Cortex of kidney (tissue), 1 donor: ENCODE measurements at places on chromosomes 1 and 21.

DNA sequence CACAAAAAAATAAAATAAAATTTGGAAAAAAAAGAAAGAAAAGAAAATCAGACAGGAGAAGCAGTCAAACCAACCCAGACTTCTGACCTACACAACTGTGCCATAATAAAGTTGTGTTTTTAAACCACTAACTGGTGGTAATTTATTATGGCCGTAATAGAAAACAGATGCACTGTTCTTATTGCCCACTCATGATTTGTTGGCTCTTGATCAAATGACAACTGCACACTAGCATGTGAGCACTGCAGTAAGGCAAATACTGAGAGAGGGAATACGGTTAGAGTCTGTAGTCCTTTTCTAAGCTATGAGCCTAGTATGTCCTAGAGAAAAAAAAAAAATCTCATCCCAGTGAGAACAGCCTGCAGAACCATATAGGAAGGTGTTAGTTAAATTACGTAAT is 61.2 kb upstream of the TNR start:
- DNase-seq = no peak

GRCh38 chr1:192524223-192524622 is 51.4 kb upstream of the RGS1 start:
- DNase-seq = no peak

DNA sequence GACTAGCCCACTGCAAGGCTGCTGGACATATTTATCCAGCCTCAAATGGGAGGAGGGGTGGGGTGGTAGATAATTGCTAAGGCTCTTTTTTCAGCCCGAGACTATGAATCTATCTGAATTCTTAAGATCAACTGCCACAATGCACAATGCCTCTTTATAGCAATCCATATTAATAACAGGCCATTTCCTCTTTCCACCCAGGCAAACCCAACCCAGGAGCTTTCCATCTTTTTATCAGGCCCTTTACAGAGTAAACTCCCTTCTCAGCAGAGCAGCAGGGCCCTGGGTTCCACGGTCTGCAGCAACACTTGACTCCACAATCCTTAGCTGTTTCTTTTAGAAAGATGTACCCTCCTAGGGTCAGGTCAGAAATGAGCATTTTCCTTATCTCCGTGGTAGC is 806 bp downstream of the DDOST start:
- DNase-seq = no peak

DNA sequence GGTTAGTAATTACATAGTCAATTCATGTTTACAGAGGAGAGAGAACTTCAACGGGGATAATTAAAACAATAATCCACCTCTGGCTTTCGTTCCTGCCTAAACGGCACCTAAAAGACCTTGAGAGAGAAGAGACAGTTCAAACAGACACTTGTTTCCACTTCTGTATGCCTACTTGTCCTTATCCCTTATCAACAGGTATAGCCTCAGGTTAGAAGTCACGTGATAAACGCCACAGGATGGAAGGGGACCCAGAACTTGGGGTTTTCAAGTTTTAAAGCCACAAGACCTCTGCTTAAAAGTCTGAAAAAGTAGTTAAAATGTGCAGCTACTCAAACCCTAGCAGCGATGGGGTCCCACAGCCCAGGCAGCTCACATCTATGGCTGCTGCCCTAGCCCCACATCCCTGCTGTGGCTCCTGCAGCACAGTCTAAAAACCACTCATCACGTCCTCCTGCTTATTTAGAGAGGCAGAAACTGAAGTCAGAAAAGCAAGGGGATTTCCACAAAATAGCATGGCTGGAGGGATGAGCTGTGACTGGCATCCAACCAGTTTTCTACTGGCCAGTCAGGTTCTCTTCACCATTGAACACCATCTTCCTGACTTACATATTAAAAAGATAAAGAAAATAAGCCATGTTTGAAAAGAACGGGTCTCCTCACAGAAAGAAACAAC is 51.2 kb upstream of the SEC16B start:
- no peak for DNase-seq

- no peak for DNase-seq
These were observed 82.1 kb downstream of the VPS26C start for GRCh38 chr21:37184784-37185593.

- no peak for DNase-seq
These were observed 1.9 kb downstream of the BTBD19 start for GRCh38 chr1:44810101-44810761.

- no peak for DNase-seq
These were observed 9.8 kb upstream of the TCEA3 start for GRCh38 chr1:23434260-23434775.

- no peak for DNase-seq
These were observed 70.1 kb upstream of the GORAB start for GRCh38 chr1:170461762-170462384.

- no peak for DNase-seq
These were observed 81.4 kb downstream of the SLC44A5 start for GRCh38 chr1:75529488-75529887.

DNA sequence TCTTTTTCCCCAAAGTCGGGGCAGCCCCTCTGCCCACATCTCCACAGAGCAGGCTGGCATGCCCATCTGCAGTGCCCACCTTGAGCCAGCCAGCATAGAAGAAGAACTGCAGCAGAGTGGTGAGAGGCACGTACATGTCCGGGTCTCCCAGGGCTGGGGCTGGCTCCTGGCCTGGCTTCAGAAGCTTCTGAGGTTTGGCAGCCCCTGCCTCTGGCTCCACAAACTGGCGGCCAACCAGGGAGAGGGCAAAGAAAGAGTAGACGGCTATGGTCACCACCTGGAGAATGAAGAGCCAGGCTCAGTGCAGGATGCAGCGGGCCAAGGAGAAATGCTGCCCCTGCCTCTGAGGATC is 3.0 kb downstream of the BEST4 start:
- no peak for DNase-seq

GRCh38 chr1:212309967-212310366 is 24.8 kb downstream of the PPP2R5A start:
- no peak for DNase-seq

DNA sequence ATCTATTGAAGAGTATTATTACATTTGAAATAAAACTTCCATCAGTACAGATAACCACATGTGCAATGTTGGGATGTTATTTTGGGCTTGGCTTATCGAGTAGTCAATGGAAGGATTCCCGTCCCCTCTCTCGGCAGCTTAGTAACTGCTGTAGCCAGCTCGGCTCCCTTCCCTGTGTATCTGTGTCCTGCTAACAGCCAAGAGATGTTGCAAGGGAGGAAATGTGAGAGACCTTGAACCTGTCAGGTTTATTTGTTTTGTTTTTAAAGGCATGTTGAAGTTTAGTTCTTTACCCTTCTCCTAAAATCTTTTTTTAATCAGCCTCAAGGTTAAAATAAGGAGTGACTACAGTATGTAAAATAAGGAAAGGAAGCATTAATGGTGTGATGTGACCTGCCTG is 13.6 kb upstream of the TARS2 start:
- DNase-seq = no peak

- no peak for DNase-seq
These were observed 17.1 kb upstream of the PINK1 start for GRCh38 chr1:20615946-20616846.

GRCh38 chr1:164308101-164308500 is 250.9 kb upstream of the PBX1 start:
- DNase-seq = no peak

DNA sequence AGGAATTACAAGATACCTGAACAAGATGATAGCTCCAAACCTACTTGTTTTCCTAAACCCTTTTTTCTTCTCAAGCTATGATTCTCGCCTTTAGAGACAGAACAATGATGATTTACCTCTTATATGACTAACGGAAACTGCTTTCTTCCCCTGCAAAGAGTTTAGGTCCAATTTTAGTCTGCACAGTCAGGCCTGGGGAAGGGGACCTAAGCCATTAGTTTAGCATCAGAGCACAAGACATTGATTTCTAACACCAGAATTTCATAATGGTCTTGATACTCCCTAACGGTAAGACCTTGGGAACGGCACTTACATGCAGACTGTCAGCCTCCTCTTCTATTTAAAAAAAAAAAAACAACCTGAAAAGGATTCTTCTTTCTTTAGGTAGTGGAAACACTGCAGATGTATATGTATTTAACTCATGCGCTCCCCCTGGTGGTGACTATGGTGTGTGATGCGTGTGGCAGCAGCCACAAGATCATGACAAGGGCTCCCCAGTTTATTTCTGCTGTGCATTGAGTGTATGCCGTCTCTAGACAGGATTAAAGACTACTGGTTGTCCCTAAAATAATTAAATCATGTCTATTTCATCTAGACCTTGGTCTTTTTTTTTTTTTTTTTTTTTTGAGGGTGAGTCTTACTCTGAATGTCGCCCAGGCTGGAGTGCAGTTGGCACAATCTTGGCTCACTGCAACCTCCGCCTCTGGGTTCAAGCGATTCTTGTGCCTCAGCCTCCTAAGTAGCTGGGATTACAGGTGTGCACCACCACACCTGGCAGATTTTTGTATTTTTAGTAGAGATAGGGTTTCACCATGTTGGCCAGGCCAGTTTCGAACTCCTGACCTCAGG is 37.3 kb upstream of the TMEM222 start:
- no peak for DNase-seq

DNA sequence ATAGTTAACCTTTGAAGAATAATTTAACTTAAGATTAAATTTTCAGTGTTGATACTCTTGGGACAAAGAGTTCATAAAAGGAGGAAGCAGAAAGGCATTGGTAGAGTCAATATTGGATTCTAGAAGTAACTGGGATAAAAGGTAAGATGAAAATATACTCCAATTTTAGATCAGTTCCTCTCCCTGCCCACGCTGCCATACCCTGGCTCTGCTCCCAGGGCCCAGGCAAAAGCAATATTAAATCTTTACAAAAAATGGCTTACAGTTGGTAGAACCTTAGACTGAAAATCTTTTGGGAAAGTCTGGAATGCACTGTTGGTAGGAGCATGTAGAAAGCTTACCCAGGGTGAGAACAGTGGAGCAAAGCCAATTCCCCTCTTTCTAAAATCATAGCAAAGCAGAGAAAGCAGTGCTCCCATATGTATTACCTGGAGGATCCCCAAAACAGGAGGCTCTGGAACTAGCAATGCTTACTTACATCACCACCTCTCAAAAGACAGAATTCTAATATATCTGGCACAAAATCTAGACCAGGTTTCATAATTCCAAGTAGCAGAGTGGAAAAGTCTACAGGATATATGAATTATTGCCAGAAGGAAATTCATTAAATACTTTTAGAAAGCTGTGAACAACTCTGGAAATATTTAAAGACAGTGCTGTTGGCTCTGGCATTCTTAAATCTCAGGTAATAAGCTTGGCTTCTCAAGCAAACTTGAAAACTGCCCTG is 24.5 kb downstream of the KIAA0319L start:
- DNase-seq = no peak

- DNase-seq = no peak
These were observed 559.3 kb upstream of the ZRANB2 start for GRCh38 chr1:71640116-71640515.

DNA sequence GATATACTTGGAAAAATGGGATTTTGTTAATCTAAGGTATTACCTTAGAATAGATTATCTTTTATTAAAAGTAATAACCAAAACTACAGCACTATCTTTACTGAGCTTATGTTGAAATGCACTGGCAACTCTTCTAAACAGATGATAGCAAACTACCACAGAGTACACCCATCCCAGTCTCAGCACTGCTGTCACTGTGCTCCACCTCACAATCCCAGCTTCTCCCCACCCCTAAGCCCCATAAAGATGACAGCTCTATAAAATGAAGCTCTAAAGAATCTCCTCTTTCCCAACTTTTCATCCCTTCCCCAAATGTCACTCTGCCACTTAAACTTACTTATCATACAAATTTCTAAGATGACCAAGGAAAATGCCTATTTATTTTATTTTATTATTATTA is 6.4 kb downstream of the DSTYK start:
- no peak for DNase-seq

- DNase-seq = no peak
These were observed 101.2 kb downstream of the HMGB4 start for GRCh38 chr1:33965086-33965485.

DNA sequence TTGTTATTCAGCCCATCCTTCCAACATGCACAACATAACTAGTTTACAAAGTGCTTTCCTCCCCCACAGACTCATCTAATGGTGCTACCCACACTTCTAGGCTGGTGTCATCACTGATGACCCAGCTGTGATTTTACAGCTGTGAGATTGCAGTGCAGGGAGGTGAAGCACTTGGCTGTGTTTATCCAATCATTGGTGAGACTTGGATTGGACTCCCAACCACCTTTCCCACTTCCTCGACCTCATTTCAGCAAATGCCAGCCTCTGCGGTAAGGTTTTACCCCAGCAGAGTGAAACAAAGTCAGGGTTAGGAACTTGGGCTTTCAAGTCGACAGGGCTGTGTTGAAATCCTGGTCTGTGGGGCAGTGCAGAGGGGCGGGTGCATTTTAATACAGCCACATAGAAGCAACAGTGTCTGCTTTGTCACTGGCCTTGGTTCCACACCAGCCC is 22.1 kb downstream of the ECHDC2 start:
- DNase-seq = no peak

- no peak for DNase-seq
These were observed 60.3 kb downstream of the TBX19 start for GRCh38 chr1:168340781-168341482.

DNA sequence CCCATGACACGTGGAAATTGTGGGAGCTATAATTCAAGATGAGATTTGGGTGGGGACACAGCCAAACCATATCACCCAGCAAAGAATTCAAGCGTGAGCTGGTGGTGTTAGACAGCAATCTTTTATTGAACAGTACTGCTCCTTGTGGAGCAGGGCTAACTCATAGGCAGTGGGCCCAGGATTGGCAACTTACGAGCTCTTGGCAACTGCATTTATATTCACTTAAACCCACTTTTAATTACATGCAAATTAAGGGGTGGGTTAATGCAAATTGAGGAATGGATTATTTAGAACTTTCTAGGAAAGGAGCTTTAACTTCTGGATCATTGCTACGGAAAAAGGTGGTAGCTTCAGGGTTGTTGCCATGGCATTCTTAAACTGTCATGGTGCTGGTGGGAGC is 135.6 kb upstream of the KAZN start:
- DNase-seq = no peak

GRCh38 chr21:45801129-45801964 is 157.8 kb downstream of the PCBP3 start:
- no peak for DNase-seq

- DNase-seq = no peak
These were observed 32.9 kb downstream of the TMEM53 start for GRCh38 chr1:44641126-44642102.
